Stomach (tissue), 19 donors: ENCODE measurements at places on chromosomes 6 and 20. TPM values are rescaled to one million over a fixed set of nuclear protein-coding genes. Genes with fewer than 3 reads are reported as not detected.

GRCh38 chr6:48626421-48626820 is 515.4 kb upstream of the PTCHD4 start:
- no peaks in the 10 kb centered on the region for H3K36me3 ChIP-seq
- H3K4me3 ChIP-seq, result no peak overlapping the region
- no peaks in the 10 kb centered on the region for H3K27me3 ChIP-seq

DNA sequence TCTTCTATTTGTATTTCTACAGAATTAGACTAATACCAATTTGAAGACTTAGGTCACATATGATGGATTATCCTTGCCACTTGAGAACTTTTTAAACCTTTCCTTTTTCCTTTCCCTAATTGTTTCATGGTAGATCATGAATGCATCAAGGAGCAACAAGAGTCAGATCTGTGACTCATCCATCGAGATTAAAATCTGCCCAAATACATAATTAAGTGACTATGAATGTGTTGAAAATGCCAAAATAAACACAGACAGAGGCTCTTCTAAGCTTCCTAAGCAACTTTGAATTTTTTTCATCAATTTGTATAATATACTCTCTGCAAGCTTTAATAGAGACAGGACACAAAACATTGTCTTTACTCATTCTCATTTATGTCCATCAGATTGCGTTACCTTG is 23.5 kb upstream of the HTR1E start:
- no peak for DNase-seq
- no peak overlapping the region for H3K27ac ChIP-seq
- no peaks in the 10 kb centered on the region for H3K36me3 ChIP-seq
- H3K27me3 ChIP-seq, result no peaks in the 10 kb centered on the region
- H3K4me3 ChIP-seq, result no peak overlapping the region

DNA sequence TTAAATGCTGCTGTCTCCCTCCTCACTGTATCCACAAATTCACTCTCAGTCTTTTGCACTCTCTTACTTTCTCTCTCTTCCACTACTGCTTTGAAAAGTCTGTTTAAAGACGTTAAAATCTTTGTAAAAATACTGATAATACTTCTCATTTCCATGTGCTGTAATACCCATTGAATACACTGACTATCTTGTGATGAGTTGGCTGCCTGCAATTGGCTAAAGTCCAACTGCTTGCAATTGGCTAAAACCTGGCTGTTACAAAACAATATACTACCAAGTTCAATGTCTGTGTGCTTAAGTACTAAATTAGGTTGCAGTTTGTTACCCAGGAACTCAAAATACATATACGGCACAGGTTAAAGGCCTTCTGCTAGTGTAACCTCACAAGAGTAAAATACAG is 264.8 kb downstream of the THBS2 start:
- no peaks in the 10 kb centered on the region for H3K4me1 ChIP-seq
- H3K4me3 ChIP-seq, result no peak overlapping the region
- H3K27me3 ChIP-seq, result no peaks in the 10 kb centered on the region
- no peaks in the 10 kb centered on the region for H3K36me3 ChIP-seq

GRCh38 chr6:122681705-122682104 is 71.5 kb downstream of the PKIB start:
- H3K4me1 ChIP-seq, result no peaks in the 10 kb centered on the region
- H3K4me3 ChIP-seq, result no peak overlapping the region
- no peaks in the 10 kb centered on the region for H3K36me3 ChIP-seq
- no peak overlapping the region for H3K27ac ChIP-seq

GRCh38 chr20:54067606-54068174 is 2.7 kb downstream of the BCAS1 start:
- DNase-seq, result peak; percentile 94
- no peaks in the 10 kb centered on the region for H3K27me3 ChIP-seq
- H3K36me3 ChIP-seq, result no peaks in the 10 kb centered on the region
- H3K27ac ChIP-seq, result peak overlapping the region; percentile 87
- peaks cover 25% of the 10 kb centered on the region for H3K4me1 ChIP-seq

- no peak for DNase-seq
- no peak overlapping the region for H3K27ac ChIP-seq
- no peaks in the 10 kb centered on the region for H3K27me3 ChIP-seq
- H3K36me3 ChIP-seq, result peaks cover 100% of the 10 kb centered on the region
Observed at GRCh38 chr20:57369596-57369995, 18.5 kb downstream of the RAE1 start.

- no peak overlapping the region for H3K4me3 ChIP-seq
- no peaks in the 10 kb centered on the region for H3K4me1 ChIP-seq
- H3K36me3 ChIP-seq, result no peaks in the 10 kb centered on the region
- H3K27me3 ChIP-seq, result no peaks in the 10 kb centered on the region
- H3K27ac ChIP-seq, result no peak overlapping the region
Observed at GRCh38 chr6:69801225-69801624, 4.4 kb upstream of the LMBRD1 start.

- DNase-seq, result no peak
- H3K27me3 ChIP-seq, result no peaks in the 10 kb centered on the region
- H3K4me3 ChIP-seq, result no peak overlapping the region
- H3K36me3 ChIP-seq, result no peaks in the 10 kb centered on the region
- no peak overlapping the region for H3K27ac ChIP-seq
Observed at GRCh38 chr6:13846841-13847240, 32.5 kb upstream of the MCUR1 start.

DNA sequence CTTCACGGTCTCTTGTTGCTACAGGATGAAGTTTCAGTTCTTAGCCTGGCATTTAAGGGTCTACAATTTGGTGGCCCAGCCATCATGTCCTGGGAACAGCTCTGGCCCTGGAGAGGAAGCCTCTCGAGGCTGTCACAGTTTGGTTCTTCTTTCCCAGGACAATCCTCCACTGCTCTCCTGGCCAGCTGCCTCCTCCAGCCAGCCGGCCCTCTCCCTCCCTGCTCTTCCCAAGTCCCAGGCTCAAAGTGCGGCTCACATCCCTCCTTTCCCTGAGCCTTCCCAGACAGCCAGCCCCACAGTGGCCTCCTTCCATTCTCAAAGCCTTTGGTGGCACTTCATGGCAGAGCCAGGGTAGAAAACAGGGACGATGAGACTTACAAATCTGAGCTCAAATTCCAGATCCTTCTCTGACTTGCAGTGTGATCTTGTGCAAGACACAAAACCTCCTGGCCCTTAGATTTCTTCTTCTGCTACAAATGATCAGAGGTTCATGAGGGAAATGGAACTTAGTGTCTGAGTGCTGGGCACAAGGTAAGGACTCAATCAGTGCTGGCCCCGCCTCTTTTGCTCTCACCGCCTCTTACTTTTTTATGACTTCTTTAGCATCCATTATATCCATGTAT is 223.8 kb upstream of the ECI2 start:
- peak overlapping the region; percentile 38 for H3K27ac ChIP-seq
- no peaks in the 10 kb centered on the region for H3K36me3 ChIP-seq
- peaks cover 9% of the 10 kb centered on the region for H3K4me1 ChIP-seq
- peak; percentile 21 for DNase-seq
- no peaks in the 10 kb centered on the region for H3K27me3 ChIP-seq

DNA sequence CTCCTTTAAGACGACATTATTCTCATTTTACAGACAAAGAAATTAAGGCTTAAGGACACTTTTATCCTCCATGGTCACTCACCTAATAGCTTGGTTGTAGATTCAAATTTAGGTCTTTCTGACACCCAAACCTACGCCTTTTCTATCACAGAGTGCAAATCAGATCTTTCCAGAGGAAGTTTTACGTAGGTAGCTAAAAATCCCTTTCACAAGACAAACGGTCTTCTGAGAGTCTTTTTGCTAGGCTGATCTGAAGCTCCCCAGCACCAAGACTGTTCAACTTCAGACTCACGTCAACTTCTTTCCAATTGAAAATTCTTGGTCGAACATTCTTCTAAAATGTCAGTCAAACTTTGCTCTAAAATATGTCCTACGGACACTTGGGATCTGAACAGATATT is 46.5 kb downstream of the BLOC1S5 start:
- no peak overlapping the region for H3K27ac ChIP-seq
- no peak overlapping the region for H3K4me3 ChIP-seq
- DNase-seq, result no peak
- no peaks in the 10 kb centered on the region for H3K4me1 ChIP-seq

The GLP1R gene
- polyA plus RNA-seq, result not detected

The ZC3H12D gene
- 0.85 TPM for polyA plus RNA-seq

The HCK gene
- polyA plus RNA-seq, result 4.4 TPM

The PMEPA1 gene
- polyA plus RNA-seq, result 12.5 TPM

The ESF1 gene
- polyA plus RNA-seq, result 8.1 TPM

The TRIM31 gene
- polyA plus RNA-seq, result 1.2 TPM

The OR12D3 gene
- polyA plus RNA-seq, result not detected

The PLEKHG1 gene
- polyA plus RNA-seq, result 2.2 TPM
